ENCODE measurements at places on chromosomes 3 and 15.

DNA sequence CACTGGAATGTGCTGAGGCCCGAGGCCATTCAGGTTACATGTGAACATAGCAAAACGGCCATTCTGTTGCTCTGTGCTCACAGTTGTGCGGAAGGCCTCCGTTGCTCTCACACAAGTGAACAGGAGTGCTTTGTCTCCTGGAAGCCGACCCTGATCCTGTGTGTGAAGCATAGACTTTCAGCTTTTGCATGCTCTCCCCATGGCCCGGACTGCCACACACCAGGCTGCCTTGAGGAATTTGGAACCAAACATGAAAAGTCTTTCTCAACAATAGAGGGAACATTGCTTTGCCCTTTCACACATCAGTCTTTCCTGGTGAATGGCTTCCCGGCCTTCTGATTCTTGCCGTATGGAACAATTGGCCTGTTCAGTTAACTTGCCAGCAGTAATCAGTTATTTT, 154.8 kb upstream of the LRIG1 start:
- DNase-seq = no peak

DNA sequence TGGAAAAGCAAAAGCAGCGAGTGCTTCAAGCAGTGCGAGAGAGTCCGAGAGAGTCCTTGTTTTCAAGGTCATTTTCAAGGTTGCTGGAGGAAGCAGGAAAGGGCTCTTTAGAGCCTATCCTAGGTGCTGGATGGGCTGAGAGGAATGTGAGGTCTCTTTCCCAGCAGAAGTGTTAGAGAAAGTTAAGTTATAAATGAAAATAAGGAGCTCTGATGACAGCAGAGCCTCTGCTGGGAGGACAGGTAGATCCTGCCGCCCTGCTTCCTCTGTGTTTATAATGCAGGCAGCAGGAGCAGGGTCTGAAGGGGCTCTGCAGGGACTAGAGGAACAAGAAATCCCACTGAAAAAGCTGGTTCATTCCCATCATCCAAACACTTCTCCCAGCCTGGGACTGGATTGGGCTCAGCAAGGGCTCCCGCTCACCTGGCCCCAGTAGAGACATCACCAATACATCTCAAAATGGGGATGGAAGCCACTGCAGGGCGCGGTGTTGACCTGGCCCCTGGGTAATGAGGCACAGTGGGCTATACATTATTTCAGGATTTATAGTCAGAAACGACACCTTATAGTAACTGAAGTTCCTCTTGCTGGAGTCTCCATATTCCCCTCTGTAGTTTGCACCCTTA, 41.5 kb upstream of the RAB6B start:
- DNase-seq = peak; percentile 9

- DNase-seq = no peak
These were observed 53.4 kb downstream of the ITGA11 start for GRCh38 chr15:68378595-68378994.

DNA sequence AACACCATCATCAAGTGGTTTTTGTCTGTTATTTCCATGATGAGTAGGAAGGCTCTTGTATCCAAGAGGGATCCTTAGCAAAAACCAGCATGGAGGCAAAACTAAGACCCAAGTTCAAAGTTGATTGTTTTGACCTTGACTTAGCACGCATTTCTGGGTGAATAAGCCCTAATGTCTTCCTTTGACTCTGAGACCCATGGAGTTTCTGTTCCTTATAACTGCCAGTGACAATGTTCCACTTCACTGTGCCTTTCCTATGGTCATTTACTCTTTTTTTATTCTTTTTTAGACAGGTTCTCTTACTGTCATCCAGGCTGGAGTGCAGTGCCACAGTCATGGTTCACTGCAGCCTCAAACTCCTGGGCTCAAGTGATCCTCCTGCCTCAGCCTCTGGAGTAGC, 118.2 kb upstream of the MRPL3 start:
- DNase-seq = no peak

DNA sequence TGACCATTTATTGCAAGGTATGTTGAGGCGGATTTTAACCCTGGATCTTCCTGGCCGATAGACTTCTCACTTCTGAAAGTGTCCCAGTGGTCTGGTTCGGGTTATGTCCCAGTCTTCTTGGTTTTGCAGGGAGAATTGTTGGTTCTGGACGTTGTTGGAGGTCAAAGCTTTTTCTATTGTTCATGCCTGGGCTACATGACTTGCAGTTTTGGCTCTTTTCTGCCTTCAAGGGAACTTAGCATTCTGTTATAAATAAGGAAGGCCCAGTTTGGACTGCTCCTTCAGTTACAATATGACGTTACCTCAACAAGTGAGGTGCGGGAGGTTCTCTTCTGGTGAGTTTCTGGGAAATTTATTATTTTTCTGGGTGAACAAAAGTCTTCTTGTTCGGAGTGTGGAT, 614.3 kb downstream of the DIPK2A start:
- no peak for DNase-seq

DNA sequence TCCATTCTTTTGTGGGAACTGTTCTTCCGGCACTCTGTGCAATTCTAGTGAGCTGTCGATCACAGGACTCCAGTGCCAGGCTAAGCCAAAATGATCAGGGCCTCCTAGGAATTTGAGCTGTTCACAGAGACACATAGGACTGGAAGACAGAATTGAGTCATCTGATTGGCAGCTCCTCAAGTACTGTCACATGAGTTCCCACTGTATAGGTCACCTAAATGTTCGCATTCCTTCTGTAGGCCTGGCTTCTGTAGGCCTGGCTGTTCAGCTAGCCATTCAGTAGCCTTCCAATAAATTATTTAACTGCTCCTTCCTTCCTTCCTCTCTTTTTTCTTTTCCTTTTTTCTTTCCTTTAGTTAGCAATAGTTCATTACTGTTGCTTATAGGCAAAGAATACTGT, 4.3 kb downstream of the PROS1 start:
- no peak for DNase-seq

- DNase-seq = no peak
These were observed 279.4 kb downstream of the RSL24D1 start for GRCh38 chr15:54917312-54917711.

GRCh38 chr15:76380249-76380648, 43.7 kb downstream of the ISL2 start:
- no peak for DNase-seq
